ENCODE measurements at places on chromosomes 3 and 15.

GRCh38 chr3:174110761-174111160 lies 713.2 kb downstream of the NLGN1 start:
- DNase-seq, result no peak

GRCh38 chr15:80778964-80779657 lies at the start of gene CEMIP:
Gene CEMIP (plus strand): TSS chr15:80779370. CDS start chr15:80873880, 94,510 bp downstream.
- peak; percentile 14 for DNase-seq

GRCh38 chr3:114005481-114005880 lies 50.8 kb downstream of the CCDC191 start:
- no peak for DNase-seq

GRCh38 chr3:123422457-123422856 lies 26.4 kb downstream of the ADCY5 start:
- no peak for DNase-seq

GRCh38 chr3:23738944-23739343 lies 66.8 kb upstream of the UBE2E1 start:
- DNase-seq, result no peak

DNA sequence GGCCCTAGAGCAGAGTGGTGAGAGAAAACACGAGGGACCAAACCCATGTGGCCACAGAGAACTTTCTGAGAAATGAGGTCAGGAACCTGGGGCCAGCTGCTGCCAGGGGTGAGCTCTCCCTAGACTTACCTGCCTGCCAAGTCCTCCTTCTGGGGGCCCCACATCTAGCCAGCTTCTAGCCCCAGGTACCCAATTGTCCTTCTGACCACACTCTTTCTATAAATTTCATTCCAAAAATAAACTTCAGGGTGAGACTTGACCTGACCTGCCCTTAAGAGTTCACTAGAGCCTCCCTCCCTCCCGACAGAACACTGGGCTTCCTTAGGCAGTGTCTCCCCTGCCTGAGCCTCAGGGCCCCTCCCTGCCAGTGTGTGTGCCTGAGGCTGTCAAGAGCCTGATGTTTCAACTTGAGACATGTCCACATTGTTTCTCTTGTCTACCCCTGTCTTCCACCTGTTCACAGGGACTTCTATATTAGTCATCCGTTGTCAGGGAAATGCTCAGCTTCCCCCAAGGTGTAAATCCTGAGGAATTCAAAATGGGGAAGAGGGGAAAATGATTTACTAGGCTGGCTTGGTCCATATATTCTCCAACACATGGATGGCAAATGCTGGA lies 312.8 kb upstream of the TLE3 start:
- DNase-seq, result no peak

DNA sequence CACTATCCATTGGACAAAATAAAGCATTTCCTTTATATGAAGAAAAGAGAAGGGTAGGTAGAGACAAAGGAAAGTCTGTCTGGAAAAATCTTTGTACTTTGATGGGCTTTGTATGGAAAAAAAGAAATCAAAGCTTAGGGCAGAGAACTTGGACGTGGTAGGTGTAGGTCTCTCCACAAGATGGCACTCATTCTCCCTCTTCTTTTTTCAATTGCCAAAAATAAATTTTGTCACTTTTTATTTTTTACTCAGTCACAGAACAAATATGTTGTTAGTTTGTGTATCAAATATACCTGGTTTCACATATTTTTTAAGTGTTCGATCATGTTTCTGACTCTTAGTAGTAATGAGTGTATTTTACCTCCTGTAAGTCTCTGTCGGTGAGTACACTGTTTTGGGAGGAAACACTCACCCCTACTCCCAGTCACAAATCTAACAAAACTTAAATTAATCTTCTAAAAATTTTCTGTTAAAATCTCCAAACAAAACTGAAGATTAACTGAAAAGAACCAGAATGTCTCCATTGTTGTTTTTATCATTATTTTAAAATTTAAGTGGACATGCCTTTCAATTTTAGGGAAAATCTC lies 415.8 kb upstream of the GOLIM4 start:
- no peak for DNase-seq

- DNase-seq, result no peak
Measured at GRCh38 chr3:88364926-88365325, 215.2 kb downstream of the C3orf38 start.

- DNase-seq, result peak; percentile 66
Measured at GRCh38 chr15:67065531-67066005, at the start of gene SMAD3. Gene SMAD3 (plus strand): TSS chr15:67065602. CDS start chr15:67066155, 553 bp downstream.

GRCh38 chr3:66464512-66464894 lies 36.3 kb downstream of the LRIG1 start:
- DNase-seq, result no peak

DNA sequence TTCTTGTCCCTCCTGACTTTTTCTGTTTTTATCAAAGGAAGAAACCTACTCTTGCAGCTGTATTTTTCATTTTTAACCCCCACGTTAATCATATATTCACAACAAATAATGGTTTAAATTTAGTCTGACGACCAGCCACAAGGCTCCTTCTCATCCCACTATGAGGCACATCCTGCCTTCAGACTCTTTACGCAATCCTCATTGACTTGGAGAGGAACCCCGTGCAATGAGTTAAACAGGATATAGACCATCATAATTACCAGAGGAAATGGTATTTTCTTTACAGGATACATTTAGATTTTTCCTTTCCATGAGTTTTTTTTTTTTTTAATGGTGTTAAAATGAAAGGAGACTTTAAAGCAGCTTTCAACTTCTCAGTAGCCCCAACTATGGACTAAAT lies 68.5 kb downstream of the WWTR1 start:
- DNase-seq, result no peak

DNA sequence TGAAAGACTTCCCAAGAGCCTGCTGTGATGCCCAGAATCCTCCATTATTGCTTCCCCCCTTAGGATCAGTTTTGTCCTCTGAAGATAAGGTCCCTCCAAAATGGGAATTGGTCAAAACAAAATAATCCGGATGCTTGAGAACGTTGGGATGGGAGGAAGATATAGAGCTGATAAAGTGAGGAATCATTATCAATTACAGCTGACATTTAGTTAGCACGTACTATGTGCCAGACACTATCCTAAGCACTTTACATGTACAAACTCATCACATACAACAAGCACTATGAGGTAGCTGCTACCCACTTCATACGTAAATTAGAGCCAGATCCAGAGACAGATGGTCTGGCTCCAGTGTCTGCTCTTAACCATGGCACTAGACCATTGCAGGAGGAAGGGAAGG lies 6.6 kb upstream of the RPP25 start:
- no peak for DNase-seq

DNA sequence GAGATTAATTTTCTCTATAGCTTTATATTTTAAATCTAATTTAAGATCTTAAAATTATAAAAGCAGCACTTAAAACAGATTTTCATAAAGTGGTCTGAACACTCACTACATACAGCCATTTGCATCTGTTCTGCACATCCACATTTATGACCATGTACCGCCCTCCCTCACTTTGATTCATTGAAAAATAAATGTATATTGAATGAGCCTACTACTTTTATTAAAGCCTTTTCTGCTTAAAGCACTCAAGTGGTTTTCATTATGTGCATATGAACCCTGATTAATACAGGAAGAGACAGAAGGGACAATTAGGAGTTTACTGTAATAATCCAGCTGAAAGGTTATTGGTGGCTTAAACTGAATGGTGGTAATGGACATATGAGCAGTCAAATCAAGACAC lies 129.4 kb downstream of the DLG1 start:
- DNase-seq, result no peak

DNA sequence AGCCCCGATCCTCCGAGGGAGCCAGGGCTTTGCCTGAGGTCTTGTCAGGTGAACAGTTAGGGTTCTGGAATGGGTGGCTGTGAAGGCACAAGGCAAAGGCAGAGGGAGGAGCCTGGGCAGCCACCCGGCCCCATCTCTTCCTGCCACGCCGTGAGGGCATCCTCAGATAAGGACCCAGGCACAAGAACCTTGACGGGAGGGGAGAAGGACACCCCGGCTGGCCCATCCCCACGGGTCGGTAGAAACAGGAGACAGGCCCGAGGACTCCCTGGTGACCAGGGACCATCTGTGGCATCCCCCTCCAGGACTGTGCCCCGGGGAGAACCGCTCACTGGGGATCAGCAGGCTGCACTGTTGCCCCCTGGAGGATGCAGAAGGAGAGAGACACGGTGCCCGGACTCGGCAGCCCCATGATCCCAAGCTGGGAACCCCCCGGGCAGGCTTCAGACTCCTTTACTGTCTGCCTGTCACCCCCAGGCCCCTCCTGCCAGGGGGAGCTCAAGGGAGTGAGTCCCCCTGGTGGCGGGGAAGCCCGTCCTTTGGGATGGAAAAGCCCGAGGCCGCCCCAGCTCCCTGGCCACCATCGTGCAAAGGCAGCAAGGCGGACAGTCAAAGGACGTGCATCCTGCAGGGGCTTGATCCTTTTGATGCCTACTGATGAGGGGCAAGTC lies 12.3 kb upstream of the PCSK6 start:
- peak; percentile 40 for DNase-seq

GRCh38 chr3:69370156-69370883 lies 15.6 kb downstream of the FRMD4B start:
- DNase-seq, result no peak

DNA sequence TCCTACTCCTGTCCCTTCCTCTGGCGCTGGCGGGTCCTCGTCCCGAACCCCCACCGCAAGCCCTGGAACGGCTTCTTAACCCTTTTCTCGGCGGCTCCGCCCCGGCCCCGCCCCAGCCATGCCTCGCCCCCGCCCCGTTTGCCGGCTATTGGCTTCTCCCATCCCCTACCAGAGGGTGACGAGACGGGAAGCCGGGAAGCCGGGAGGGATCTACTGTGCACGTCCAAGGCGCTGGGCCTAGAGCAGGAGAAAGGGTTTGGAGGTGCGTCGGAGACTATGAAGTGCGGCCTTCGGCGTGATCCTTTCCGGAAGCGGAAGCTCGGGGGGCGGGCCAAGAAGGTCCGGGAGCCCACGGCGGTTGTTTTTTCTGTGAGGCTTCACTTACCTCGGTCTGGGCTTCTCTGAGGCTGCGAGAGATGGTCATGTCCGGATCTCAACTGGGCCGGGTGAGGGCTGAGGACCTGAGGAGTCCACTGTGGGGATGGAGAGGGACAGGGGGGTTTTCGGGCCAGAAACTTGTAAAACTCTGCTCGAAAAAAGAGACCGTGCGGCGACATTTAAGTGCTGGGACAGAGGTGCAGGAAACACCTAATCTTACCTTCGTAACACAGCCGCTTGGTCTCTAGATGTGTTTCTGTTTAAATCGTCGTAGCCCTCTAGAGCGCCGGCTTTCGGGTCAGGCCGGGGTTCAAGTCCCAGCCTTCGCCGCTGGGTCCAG lies 21.4 kb downstream of the ROPN1B start:
- DNase-seq, result peak; percentile 67

- no peak for DNase-seq
Measured at GRCh38 chr3:128606094-128606493, 44.5 kb downstream of the RPN1 start.

- DNase-seq, result no peak
Measured at GRCh38 chr3:189685860-189686259, 54.7 kb downstream of the TP63 start.

DNA sequence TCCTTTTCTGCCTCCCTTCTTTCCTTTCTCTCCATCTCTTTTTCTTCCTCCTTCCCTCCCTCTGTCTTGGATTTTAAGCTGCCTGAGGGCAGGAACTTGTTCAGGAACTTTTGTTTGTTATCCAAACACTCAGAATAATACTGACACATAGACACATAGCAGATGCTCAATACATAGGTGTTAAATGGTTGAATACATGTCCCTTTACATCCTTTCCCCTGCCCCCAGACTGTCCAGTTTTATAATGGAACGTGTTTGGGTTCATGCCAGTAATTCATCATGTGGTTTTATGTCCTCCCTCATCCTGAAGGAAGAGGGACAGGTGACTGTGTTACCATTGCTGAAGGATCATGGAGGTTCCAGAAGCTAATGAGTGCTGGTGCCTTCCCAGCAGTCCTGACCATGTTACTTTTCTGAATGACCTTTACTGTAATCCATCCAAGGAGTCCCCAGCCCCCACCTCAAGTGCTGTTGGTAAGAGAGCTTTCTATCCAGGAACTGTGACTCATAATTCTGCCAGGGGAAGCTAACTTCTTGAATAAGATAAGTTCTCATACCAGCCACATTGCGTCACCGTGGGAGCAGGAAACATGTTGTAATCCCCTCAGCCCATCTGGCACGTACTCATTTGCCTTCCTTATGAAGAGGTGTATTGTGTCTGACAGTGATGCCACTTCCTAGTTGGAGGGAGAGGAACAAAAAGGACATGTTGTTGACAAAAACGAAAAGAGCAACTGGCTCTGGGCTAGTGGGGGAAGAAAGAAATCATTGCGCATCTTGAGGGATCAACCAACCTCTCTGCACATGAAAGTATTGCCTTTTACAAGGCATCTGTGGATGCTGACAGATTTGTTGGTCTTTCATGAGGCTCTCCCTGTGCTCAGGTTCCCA lies 52.4 kb downstream of the IL1RAP start:
- DNase-seq, result no peak

DNA sequence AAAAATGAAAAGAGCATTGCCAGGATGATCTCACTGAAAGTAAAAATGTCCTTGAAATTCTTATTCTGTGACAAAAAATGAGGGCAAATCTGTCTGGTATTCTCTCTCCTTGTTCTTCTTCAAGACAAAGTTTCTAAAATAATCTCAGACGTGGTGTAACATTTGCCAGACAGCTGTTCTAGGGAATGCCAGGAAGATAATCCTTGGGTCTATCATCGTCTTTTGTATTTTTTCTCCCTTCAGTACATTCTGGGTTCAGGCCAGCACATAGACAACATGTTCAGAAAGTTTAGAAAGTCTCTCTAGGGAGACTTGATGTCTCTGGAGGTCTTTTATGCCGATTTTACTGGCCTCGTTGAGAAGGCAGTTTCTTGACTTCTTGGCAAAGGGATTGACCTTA lies 121.2 kb upstream of the HES1 start:
- no peak for DNase-seq

- DNase-seq, result no peak
Measured at GRCh38 chr3:80701349-80701748, 933.6 kb upstream of the ROBO1 start.

- DNase-seq, result no peak
Measured at GRCh38 chr3:124854009-124854408, 33.2 kb downstream of the ITGB5 start.

DNA sequence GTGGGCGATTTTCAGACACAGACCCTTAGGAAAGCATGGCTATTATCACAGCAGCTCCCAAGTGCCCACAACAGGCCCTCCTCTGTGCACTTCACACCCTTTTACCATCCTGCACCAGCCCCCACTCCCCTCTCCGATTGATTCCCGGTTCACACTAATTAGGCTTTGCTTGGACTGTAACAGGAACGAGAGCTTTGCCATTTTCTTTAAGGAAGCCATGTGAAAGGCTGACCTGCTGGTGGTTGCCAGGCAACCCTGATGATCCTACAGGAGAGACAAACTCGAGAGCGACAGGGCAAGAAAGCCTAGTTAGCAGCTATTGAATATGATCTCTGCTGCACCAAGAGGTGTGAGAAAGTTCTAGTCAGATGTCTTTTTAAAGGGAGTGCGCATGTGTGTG lies 28.2 kb upstream of the DET1 start:
- DNase-seq, result no peak
